Stimulated activated CD8-positive, alpha-beta memory T cell treated with anti-CD3 and anti-CD28 coated beads, Interleukin-12 subunit alpha, Interleukin-12 subunit beta, amount 100 ng/mL, for 1 hour (primary cell): ENCODE measurements at places on chromosomes 11 and 22.

- DNase-seq = no peak
Measured at GRCh38 chr22:37330200-37331033, 48.1 kb downstream of the CYTH4 start.

DNA sequence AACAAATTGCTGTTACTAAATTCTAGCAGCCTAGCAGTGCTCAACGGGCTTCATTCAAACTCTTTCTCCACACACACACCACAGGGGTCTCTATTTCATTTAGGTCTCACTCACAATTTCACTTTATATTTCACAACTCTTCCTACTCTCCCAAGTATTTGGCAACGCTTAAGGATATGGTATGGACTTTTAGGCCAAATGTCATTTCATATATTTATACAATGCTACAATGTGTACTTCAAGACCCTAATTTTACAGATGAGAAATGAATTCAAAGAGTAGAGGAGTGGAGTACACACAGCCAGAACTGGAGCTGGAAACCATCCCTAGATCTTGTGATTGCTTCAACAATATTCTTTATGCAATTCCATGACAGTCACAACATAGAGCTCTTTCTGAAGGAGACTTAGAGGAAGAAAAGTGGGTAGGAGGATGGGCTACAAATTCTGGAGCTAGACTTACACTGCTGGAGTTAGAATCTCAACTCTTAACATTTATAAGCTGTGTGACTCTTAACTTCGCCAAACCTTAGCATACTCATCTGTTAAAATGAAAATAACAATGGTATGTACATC, 2.5 kb upstream of the MS4A13 start:
- DNase-seq = no peak

- DNase-seq = no peak
Measured at GRCh38 chr11:131771471-131771870, 401.1 kb downstream of the NTM start.

DNA sequence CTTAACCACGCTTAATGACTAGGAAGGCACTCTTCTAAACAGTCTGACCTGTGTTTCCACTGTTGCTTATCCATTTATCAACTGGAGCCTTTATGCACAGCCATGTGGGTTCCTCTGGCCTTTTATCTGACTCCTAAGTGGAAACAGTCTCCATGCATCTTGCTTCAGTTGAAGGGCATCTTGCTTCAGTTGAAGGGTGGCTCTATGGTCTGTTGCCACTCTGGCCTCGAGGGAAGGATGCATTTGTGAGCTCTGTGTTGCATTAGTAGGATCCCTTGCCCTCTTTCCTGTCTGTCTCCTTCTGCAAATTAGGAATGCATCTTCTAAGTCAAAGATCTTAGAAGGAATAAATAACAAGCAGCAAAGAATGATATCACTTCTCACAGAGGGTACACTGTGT, 25.8 kb upstream of the C11orf96 start:
- DNase-seq = no peak

- no peak for DNase-seq
Measured at GRCh38 chr11:55697817-55698216, 35.8 kb downstream of the OR4C6 start.

DNA sequence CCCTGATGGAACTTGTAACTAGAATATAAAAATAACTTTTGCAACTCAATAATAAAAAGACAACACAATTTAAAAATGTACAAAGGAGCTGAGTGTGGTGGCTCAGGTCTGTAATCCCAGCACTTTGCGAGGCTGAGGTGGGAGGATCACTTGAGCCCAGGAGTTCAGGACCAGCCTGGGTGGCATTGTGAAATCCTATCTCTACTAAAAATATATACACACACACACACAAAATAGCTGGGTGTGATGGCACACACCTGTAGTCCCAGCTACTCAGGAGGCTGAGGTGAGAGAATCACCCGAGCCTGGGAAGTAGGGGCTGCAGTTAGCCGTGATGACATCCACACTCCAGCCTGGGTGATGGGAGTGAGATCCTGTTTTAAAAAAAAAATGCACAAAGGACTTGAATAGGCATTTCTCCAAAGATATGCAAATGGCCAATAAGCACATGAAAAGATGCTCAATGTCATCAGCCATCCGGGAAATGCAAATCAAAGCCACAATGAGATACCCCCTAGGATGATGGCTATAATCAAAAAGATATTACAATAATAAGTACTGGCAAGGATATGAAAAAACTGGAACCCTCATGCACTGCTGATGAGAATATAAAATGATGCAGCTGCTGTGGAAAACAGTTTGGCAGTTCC, 59.8 kb upstream of the SEPTIN5 start:
- DNase-seq = no peak

- no peak for DNase-seq
Measured at GRCh38 chr11:56624661-56625110, 10.0 kb upstream of the OR5M1 start.

GRCh38 chr11:125451400-125452124, 44.5 kb downstream of the FEZ1 start:
- no peak for DNase-seq

- DNase-seq = no peak
Measured at GRCh38 chr11:75276686-75277085, 36.1 kb downstream of the TPBGL start.

DNA sequence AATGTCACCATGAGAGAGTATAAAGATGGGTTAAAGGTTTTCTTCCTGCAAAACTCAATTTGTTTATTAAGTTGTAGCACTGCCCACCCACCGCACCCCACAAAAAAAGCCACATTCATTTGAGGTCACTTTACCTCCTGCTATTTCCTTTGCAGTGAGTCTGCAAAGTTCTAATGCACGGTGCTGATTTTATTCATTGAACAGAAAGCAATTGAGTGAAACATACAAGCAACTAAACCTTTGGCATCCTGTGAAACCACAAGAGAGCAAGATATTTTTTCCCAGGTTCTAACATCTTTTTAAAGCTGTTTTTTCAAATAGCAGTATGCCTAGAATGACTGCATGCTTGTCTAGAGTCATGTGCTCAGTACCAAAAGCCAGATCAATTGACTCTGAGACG, 39.0 kb downstream of the RRAS2 start:
- DNase-seq = no peak

DNA sequence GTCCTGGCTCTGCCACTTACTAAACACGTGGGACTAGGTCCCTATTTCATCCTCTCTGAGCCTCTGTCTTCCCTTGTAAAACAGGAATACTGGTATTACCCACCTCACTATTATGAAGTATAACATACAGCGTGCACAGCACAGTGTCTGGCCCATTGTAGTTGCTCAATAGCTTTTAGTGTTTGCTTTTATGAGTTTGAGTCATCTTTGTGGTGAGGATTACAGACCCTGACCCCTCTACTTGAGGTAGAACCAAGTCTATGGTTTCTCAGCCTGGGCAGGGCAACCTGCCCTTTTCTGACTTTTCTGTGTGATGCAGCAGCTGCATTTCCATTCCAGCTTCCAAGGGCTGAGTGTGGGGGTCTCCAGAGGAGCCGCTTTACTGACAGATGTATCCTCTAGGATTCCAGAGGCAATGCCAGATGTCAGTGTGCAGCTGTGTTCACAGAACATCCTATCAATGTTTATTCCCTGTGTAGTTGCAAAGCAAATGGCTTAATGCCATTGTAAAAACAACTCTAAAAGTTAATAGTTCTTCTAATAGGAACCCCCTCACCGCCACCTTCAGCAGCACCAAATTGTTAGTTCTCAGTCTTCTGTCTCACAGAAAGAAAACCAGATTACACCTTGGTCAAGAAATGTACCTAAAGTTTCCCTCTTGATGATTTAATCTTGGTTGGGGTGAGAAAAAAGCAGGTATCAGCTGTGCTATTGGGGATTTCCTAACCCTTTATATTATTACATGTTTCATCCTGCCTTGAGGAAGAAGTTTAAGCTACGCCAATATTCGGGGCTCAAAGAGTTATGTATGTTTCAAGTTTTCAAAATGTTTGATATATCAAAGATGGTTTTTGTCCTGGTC, 16.8 kb downstream of the PRR5L start:
- no peak for DNase-seq

GRCh38 chr11:110454609-110455008, 24.9 kb downstream of the FDX1 start:
- DNase-seq = no peak

DNA sequence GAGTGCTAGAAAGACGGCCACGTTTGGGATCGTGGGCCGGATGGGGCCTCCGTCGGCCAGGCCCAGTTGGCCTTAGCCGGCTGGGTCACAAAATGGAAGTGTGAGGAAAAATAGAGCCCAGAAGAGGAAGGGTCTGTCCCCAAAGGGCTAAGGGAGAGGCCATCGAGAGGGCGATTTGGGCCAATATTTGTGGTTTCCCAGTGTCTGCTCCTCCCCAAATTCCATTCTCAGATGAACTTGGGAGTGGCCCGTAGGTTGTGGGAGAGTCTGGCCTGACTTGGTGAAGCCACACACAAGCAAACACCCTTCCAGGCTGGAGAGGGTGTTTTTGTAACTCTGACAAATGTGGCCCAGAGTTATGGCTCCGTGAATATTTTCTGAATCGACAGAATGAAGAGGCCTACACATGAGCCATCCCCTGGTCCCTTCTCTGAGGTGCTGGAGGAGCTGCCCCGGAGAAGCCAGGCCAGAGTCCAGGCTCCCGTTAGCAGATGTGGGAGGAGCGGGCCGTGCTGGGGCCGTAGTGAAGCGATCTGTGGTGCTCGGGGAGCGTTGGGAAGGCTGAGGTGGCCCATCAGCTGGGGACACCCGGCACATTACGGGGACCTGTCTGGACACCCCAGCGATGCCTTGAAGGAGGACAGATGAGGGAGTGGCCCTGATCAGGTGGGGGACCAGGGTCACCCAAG, 73.5 kb upstream of the PPARA start:
- no peak for DNase-seq

- no peak for DNase-seq
Measured at GRCh38 chr22:26646158-26646557, 11.2 kb upstream of the MIAT start.

- no peak for DNase-seq
Measured at GRCh38 chr22:35893698-35894097, 134.9 kb downstream of the RBFOX2 start.

DNA sequence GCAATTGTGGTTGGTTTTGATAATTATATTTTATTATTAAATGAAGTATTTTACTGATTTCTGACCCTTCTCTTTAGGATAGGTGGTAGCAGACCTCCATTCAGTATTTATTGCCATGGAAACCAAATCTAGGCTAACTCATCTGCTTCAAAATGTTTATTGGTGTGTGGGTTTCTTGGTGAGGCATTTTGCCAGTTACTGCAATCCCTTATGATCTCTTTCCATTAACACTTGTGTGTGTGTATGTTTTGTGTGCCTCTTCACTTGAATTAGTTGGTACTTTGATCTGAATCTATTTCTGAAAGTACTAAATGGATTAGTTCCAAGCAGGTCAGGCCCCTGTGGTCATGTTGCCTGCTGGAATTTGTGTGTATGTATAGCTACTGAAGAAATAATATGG, 184.4 kb upstream of the C11orf87 start:
- no peak for DNase-seq
